ENCODE measurements at places on chromosomes 5 and 9.

DNA sequence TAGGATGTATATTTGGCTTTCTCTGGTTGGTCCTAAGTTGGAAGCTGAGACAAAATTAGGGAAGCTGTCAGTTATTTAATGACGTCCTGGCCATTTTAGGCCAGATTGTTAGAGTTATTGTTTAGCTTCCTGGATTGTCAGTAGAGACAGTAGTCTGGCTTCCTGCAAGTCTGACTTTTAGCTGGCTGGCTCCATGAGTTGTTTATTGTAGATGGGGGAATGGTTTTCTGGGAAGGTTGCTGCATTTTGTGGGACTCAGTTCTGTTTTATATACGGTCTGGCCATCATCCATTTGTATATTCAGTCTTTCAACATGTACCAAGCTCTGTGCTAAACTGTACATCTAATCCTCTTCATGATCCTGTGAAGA, 68.3 kb downstream of the SGCD start:
- DNase-seq, result no peak

DNA sequence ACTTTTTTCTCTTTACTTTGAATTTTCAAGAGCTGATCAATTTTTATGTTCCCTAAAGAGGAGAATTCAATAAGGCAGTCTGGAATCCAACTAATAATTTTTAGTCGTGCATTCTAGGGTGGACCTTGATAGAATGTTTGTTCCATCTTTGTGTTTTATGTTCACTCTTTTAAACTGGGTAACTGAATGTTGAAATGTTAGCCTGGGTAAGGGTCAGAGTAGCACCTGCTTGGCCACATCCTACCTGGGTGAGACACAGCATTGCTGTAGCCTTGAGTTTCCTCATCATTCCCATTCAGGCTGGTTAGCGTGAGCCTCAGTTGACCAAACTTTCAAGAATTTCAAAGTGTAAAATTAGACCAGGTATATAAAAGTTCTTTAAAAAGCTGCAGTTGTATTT, 85.0 kb downstream of the SGCD start:
- no peak for DNase-seq

GRCh38 chr9:134378901-134379338, 52.7 kb downstream of the RXRA start:
- no peak for DNase-seq

DNA sequence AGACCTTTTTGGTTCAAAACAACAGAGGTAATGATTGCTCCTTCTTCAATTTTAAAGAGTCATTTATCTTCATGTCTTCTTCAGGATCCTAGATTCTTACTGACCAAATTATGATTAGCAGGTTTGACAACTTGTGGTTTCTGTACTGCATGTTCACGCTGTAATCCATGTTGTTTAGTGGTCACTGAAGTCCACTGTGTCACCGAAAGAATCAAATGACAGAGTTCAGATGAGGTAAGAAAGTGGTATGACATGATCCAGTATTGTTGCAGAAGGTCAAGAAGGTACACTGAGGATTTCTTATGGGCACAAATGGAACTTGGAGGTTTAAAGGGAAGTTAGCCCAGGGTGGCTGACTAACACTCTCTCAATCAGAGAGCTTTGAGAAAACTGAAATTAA, 649.2 kb downstream of the EFNA5 start:
- DNase-seq, result no peak

- no peak for DNase-seq
These were observed 95.1 kb downstream of the BRINP1 start for GRCh38 chr9:119273984-119274665.

DNA sequence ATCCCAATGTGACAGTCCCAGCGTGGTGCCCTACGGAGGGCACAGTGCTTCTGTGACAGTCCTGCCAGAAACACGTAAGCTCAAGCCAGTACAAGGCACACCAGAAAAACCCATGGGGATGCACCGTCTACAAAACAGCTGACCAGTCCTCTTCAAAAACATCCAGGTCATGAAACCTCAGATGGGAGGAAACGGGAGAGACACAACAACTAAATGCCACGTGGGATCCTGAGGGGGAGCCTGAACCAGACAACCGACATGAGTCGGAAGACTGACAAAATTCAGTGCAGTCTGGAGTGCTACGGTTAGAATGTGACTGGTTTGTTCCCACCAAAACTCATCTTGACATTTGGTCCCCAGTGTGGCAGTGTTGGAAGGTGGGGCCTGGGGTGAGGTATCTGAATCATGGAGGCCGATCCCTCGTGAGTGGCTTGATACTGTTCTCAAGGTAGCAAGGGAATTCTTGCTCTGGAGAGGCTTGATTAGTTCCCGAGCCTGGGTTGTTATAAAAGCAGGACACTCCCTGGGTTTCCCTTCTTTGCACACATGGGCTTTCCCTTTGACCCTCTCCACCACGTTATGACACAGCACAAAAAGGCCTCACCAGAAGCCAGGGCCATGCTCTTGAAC, 55.4 kb downstream of the ADAMTS2 start:
- DNase-seq, result no peak

GRCh38 chr5:35924950-35925722, 13.3 kb downstream of the CAPSL start:
- DNase-seq, result peak; percentile 18

DNA sequence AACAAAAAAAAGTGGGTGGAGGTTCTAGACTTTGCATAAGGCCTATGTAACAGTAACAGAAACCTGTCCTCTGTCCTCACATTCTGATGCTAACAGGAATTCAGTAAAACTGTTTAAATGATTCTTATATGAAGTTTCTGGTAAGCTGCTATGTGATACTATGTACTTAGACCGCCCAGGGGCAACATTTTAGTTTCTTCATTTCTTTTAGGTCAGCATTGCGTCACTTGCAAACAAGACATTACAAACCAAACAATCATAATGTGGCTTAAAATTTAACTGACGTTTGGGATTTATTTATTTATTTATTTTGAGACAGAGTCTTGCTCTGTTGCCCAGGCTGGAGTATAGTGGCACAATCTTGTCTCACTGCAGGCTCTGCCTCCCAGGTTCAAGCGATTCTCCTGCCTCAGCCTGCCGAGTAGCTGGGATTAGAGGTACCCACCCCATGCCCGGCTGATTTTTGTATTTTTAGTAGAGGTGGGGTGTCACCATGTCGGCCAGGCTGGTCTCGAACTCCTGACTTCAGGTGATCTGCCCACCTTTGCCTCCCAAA, 44.3 kb downstream of the TENT4A start:
- no peak for DNase-seq

DNA sequence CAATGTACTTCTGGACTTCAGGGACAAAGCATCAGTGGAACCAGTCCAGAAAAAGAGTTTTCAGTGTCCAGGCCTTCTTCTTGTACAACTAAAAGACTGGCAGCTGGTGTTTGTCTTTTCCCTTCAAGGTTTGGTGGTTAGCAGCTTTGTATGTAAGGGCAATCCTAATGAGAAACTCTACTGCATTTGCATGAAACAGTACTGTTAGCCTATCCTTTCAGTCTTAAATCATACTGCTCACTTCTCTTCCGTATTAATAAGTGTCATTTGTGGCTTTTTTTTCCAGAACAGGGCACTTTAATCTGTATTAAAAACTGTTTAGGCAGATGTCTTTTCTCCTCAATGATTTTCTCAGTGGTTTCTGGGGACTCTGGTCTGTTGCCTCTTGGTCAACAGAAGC, 48.9 kb downstream of the FAM174A start:
- no peak for DNase-seq

GRCh38 chr5:142977363-142978051, 207.3 kb downstream of the ARHGAP26 start:
- DNase-seq, result no peak

GRCh38 chr9:81717061-81717746, 27.9 kb upstream of the TLE1 start:
- DNase-seq, result no peak

DNA sequence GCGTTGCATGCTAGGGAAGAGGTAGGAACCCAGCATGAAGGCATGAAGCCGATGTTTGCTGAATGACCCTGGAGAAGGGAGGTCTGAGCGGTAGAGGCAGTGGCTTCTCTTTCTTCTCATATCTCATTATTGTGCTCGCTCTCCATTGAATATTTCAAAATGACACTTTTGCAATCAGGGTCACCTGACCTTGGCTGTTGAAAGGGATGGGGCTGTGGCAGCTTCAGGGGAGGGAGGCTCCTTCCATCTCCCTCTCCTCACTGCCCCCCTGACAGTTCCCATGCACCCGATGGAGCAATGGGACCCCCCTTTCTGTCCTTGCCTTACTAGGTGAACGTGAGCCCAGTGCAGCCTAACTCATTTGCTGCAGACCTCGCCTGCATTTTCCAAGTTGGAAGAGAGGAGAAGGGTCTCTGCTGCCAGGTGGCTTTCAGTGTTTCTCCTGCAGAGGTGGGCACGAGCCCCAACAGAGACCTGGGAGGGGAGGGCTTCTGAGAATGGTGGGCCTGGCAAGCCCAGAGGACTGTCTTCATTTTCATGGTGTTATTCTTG, 17.9 kb downstream of the STC2 start:
- DNase-seq, result no peak

- no peak for DNase-seq
These were observed 227.5 kb downstream of the AGTPBP1 start for GRCh38 chr9:85514256-85514655.

DNA sequence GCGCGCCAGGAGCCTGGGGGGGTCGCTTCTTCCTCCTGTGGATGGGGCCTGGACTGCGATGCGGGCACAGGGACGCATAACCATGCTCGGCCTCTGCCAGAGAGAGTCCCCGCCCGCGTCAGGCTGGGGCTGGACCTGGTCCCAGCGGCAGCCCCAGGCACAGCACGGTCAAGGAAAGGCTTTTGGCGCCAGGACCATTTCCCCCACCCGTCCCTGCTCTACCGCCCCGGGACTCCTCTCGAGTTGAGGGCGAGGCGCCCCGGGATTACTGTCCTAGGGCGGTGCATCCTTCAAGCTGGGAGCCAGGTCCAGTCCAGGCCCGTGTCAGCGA, 341 bp downstream of the MXD3 start:
- DNase-seq, result no peak

GRCh38 chr5:142015781-142016533, 3.1 kb upstream of the GNPDA1 start:
- DNase-seq, result no peak

DNA sequence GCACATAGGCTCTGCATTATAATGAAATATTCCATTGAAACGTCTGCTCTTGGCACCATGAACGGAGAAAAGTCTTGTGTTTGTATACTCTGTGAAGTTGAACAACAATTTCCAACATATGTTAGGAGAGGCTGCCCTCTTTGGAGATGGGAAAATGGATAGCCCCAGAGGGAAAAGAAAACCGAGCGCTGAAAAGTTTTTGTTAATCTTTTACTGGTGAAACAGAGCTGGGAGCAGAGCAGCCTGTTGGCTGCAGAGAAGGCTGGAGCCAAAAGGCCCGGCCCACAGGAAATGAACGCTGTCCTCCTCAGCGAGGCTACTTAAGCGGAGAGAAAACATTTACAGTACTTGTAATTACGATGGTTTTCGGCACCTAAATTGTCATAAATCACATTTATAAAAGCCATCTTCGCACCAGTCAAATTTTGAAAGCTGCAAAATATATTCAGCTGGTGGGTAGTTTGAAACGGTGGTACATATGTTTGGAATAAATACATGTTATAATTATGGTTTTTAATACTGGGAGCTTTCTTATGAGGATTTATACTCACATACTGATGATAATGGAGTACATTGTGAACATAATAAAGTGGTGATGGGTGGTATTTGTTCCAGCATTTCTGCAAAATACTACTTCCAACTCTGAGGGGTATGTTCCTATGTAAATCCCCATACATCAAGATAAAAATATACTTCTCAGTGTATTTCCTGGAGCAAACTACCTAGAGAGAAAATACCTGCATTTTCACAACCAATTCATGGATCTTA, 129.6 kb upstream of the CNTLN start:
- no peak for DNase-seq

- DNase-seq, result no peak
These were observed 1.1 kb downstream of the HNRNPA0 start for GRCh38 chr5:137752905-137753690.

DNA sequence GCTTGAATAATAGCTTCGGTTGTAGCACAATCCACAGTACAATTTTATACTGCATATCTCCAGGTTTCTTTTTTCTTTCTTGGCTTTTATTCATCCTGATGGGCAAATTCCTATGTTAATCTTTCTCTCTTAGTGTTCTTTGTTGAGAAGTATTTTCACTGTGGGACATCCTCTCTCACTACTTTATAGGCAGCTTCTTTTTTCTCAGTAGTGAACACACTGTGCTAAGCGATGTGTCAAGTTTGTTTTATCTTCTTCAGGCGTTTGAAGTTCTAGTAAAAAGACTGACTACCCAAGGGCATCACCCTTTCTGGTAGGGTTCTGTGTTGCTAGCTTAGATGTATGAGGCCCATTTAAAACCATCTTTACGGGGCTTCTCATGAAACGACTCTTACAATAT, 182.1 kb downstream of the FAM170A start:
- no peak for DNase-seq

GRCh38 chr9:70861376-70861775, 260.0 kb downstream of the TRPM3 start:
- DNase-seq, result no peak

DNA sequence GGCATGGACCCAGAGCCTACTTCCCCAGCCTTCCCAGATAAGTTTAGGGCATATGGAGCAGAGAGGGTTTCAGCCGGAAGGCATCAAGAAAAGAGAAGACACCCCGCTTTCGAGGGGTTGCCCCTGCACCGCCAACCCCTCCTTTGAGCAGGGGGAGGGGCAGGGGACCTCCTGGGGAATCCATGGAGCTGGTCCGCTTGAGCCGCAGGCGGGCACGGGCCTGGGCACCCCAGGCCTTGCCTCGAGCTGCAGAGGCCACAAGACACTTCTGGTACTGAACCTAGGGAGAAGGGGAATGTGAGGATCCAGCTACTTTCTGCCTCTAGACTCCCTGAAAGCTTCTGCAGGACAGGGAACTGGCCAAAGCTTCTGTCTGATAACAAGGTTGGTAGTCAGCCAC, 1.3 kb upstream of the SRA1 start:
- no peak for DNase-seq

DNA sequence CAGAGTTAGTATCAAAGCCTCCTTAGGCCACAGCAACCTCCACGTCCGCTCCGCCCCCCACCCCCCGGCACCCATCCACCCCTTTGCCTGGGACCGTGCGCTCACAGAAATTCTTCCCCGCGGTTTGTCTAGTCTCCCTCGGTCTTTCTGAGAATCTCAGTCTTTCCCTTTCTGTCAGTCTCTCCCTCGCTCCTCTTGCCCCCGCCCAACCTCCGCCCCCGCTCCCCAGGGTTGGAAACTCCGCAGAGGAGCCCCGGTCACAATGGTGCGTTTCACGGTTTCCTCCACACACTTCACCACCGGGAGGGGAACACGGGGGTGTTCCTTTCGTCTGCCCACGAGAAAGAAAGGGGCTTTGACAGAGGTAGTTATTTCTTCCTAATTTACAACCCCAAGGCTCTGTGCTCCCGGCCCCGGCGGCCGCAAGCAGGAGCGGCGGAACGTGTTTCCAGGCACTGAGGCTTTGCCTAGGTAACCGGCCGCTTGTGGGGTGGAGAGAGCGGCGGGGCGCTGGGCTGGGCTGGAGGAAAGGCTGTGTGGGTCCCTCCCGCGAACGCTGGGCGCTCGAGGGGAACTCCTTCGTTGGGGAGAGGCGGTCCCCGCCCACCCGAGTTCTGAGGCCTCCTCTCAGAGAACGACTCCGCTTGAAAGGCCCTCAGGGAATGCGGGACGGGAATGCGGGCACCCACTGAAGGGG, 2.1 kb downstream of the NR4A3 start:
- no peak for DNase-seq

Data from NCI-H1694 (cell line).